Myometrial cell (primary cell): ENCODE measurements at places on chromosomes 4 and X. TPM values are rescaled to one million over a fixed set of nuclear protein-coding genes. Genes with fewer than 3 reads are reported as not detected.

The PABPC5 gene
- 1.2 TPM in 2 replicates for total RNA-seq

The EGF gene
- under 0.01 and 1.9 TPM in 2 replicates for total RNA-seq

The RPL9 gene
- total RNA-seq: 3,525 and 4,711 TPM in 2 replicates

The HMGN5 gene
- total RNA-seq: 0.29 and 0.89 TPM in 2 replicates

The MTNR1A gene
- total RNA-seq: not detected in 2 replicates

The FBXL5 gene
- total RNA-seq: 92.3 and 102 TPM in 2 replicates

The COL4A6 gene
- total RNA-seq: 26.1 and 30.6 TPM in 2 replicates

The H2BW2 gene
- not detected in 2 replicates for total RNA-seq

The SPANXN5 gene
- not detected in 2 replicates for total RNA-seq

The ZNF711 gene
- 0.18 and 0.29 TPM in 2 replicates for total RNA-seq

The BEND2 gene
- total RNA-seq: not detected in 2 replicates

The GJB1 gene
- total RNA-seq: not detected in 2 replicates

The GABRA4 gene
- total RNA-seq: not detected in 2 replicates

The PIN4 gene
- 9.7 and 10.7 TPM in 2 replicates for total RNA-seq

The GAB3 gene
- 0.58 and 0.89 TPM in 2 replicates for total RNA-seq

The ATP7A gene
- total RNA-seq: 2.9 and 3.9 TPM in 2 replicates

The TRPC5OS gene
- total RNA-seq: not detected in 2 replicates

The COL4A5 gene
- total RNA-seq: 69.8 and 115 TPM in 2 replicates

The CLDN34 gene
- 2.7 TPM in 1 of 2 replicates, not detected in the other for total RNA-seq

The IL9R gene
- total RNA-seq: not detected in 2 replicates

The ASMT gene
- not detected in 2 replicates for total RNA-seq
